Posterior cingulate gyrus (tissue), 11 donors: ENCODE measurements at places on chromosomes 1 and 21.

GRCh38 chr1:243322326-243322725 is 66.5 kb downstream of the SDCCAG8 start:
- no peak for DNase-seq

GRCh38 chr1:204286831-204287421 is 72.8 kb downstream of the PLEKHA6 start:
- peak; percentile 89 for DNase-seq

- no peak for DNase-seq
Measured at GRCh38 chr1:119758584-119758983, 10.1 kb downstream of the HMGCS2 start.

DNA sequence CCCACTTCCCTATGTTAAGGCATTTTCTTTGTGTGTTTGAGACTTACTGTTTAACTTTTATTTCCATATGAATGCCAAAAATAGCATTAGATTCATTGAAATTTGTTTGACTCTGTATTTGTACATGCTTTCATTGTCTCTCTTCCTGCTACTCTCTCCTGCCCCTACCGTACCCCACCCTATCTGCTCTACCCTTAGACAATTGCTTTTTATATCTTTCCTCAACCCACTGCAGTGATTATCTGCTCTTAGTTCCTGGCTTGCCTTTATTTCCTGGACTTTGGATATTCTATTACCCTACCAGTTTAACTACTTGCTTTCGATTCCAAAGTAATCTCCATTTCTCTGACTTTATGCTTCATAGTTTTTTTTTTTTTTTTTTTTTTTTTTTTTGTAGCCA is 10.5 kb downstream of the RAVER2 start:
- no peak for DNase-seq

DNA sequence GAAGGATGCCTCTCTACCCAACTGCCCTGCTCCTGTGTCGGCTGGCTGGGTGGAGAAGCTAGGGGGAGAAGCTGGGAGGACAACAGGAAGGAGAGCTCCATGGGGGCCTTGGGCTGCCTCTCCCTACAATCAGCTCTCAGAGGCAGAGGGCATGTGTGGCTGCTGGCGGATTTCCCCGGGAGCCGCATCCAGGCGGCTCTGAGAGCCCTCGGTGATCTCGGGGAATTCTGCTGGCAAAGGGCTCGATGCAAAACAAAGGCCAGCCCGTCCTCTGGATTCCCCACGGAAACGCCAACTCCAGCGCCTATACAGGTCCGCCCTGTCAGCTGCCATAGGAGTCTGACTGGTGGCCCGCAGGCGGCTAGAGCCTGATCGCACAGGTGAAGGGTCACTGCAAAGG is 26.4 kb upstream of the EVA1B start:
- DNase-seq = no peak

- no peak for DNase-seq
Measured at GRCh38 chr1:41751804-41752513, 166.8 kb downstream of the HIVEP3 start.

DNA sequence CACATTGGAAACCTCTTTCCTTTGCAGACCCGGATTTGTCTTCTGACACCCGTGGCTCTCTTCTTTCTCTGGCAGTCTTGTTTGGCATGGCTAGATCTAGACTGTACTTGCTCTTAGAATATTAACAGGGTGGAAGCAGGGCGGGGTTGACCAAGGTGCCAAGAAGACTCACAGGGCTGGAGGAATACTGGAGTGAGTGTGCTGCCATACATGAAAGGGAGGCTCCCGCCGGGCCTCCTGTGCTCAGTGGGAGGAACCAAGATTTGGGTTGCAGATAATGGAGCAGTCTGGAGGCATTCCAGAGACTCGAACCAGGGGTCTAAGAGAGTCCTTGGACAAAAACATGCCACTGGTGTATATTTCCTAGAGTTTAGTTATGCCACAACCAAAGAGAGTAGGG is 27.6 kb upstream of the SNX27 start:
- DNase-seq = no peak

GRCh38 chr1:38053416-38054091 is 7.0 kb upstream of the POU3F1 start:
- no peak for DNase-seq

DNA sequence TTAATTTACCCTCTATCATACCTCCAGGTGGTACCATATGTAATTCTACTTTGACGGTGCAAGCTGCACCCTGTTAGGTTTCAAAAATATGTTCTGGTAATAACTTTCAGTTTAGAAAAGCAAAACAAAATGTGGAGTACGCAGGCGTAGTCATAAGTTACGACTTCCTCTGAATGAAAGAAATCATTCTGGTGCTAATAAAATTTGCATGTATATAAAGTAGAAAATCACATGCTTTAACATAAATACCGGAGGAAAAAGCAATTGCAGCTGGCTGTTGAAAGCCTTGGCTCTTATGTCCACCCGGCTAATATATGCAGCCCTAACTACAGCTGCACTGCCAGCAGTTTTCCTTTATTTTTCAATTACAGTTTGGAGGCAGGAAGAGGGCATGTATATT is 65.2 kb upstream of the TMPRSS15 start:
- DNase-seq = no peak

DNA sequence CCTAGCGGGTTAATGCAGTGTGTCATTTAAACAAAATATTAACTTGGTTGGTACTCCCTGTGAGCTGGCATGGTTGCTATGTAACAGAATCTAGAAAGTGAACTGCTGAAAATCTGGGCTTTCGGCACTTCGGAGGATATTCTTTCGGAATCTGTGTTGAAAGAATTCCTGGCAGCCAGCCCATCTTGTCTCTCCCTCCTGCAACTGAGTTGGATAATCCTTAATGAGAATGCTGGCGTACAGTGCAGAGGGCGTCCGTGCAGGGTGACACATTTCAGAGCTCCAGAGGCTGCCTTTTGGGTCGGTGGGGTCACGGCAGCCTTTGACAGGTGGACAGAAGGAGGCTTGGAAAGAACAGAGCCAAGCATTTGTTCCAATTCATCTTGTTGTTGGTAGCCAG is 3.7 kb downstream of the KAZN start:
- DNase-seq = no peak

- no peak for DNase-seq
Measured at GRCh38 chr1:35448344-35448801, 108.8 kb downstream of the KIAA0319L start.

DNA sequence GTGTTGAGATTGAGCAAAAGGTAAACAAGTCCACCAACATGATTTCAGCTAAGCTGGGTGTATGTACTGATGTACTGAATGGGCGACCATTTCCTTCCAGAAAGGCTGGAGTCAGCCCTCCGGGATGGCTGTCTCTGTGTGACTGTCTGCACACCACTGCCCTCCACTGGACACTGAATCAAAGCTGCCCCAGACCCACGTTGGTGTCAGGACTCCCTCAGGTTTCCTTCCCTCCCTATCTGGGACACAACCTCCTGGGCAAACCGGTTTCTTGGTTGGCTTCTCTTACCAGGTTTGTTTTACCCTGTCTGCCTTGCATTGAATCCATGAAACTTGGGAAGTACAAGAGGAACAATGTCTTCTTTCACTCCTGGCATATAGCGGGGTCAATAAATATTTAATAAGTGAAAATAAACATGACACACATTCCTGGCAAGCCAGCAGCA is 5.3 kb upstream of the SRP9 start:
- DNase-seq = peak; percentile 70

- peak; percentile 24 for DNase-seq
Measured at GRCh38 chr1:42420911-42421585, 34.8 kb downstream of the ZMYND12 start.

DNA sequence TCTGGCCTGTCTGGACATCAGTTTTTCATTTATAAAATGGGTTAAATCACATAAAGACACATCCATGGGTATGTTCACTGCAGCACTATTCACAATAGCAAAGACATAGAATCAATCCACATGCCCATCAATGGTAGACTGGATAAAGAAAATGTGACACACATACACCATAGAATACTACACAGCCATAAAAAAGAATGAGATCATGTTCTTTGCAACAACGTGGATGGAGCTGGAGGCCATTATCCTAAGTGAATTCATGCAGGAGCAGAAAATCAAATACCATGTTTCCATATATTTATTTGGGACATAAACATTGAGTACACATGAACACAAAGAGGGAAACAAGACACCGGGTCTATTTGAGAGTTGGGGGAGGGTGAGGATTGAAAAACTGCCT is 28.1 kb downstream of the ZBTB8OS start:
- DNase-seq = no peak
